Endothelial cell of umbilical vein (primary cell): ENCODE measurements at places on chromosomes 6 and 20. TPM values are rescaled to one million over a fixed set of nuclear protein-coding genes. Genes with fewer than 3 reads are reported as not detected.

Gene AGER
- total RNA-seq, result 12.0 and 18.5 TPM in 2 replicates

Gene BNIP5
- not detected in 2 replicates for total RNA-seq

Gene LY6G6C
- 0.35 TPM in 1 of 2 replicates, not detected in the other for total RNA-seq

Gene NFATC2
- total RNA-seq, result 12.9 and 13.0 TPM in 2 replicates

Gene PRR18
- not detected in 2 replicates for total RNA-seq

Gene OXT
- total RNA-seq, result not detected in 2 replicates

Gene SLC17A1
- total RNA-seq, result not detected in 2 replicates

Gene KCNK5
- not detected in 2 replicates for total RNA-seq

Gene DNMT3B
- 6.8 TPM in 2 replicates for total RNA-seq

Gene ARHGAP40
- 0.12 and 0.20 TPM in 2 replicates for total RNA-seq

Gene OR2B6
- not detected in 2 replicates for total RNA-seq

Gene EMILIN3
- 0.09 TPM in 1 of 2 replicates, not detected in the other for total RNA-seq

- DNase-seq, result no peak
Measured at GRCh38 chr6:1371933-1372332, 17.4 kb upstream of the FOXF2 start.

- DNase-seq, result peak; percentile 54
Measured at GRCh38 chr6:70310063-70310694, 7.3 kb upstream of the COL9A1 start.

GRCh38 chr6:100880149-100880852 lies 828 bp downstream of the ASCC3 start:
- peak; percentile 8 for DNase-seq

DNA sequence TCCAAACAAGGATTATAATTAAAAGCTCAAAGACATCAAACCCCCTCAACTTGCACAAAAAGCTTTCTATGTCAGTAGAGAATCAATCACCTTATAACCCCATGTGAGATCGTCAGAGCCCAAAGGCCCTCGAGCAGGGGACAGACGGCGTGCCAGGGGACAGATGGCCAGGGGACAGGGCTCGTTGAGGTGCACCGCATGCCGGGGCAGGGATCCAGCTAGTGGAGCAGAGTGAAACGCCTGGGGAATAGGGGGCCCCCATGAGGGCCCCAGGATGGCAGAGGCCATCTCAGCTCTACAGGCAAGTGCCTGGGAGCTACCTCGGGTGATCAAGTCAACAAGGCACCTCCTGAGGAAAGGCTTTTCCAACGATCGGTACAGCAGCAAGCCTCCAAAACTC lies 28.6 kb downstream of the DIDO1 start:
- no peak for DNase-seq

DNA sequence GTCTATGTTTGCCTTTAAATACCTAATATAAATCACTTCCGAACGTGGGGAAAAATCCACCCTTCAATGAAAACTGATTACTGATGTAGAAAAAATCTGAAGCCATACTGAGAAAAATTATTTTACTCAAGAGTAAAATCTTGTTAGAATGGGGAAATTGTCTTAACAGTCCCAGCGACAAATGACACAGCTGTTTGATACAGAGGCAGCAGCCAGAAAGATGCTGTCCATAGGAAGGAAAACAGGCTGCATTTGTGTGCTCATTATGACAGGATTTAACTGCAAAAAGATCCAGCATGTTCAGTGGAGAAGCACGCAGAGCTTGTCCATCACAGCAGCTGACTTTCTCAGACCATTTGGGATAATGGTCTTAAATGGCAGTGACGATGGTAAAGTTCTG lies 443.0 kb downstream of the TFAP2B start:
- DNase-seq, result no peak

- peak; percentile 29 for DNase-seq
Measured at GRCh38 chr6:29647927-29648642, 8.8 kb upstream of the MOG start.

- no peak for DNase-seq
Measured at GRCh38 chr6:170137176-170137891, 153.5 kb downstream of the DLL1 start.

DNA sequence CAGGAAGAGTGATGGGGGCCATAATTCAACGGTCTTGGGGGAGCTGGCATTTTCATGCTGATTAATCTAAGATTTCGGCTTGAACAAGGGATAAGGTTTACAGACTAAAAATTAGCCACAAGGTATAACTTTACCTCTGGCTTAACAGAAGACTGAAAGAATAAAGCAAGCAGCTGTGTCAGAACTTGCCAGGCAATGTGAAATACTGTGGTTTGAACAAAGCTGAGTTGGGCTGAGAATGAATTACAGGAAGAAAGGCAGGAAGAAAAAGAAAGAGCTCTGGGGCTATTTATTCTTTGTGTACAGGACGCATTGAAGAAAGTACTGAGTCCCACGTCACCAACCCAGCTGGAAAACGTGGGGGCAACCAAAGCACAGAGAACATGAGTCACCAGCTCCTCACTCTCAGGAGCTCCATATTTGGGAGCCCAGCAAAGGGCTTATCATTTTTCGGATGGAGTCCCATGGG lies 121.5 kb upstream of the NEDD9 start:
- peak; percentile 94 for DNase-seq

GRCh38 chr20:56427797-56428196 lies 15.7 kb downstream of the CASS4 start:
- no peak for DNase-seq

GRCh38 chr6:27441001-27441400 lies 31.9 kb downstream of the ZNF184 start:
- DNase-seq, result no peak

GRCh38 chr20:14069796-14070195 lies 74.5 kb downstream of the MACROD2 start:
- DNase-seq, result no peak

GRCh38 chr6:14665827-14666724 lies 548.5 kb downstream of the CD83 start:
- DNase-seq, result no peak

DNA sequence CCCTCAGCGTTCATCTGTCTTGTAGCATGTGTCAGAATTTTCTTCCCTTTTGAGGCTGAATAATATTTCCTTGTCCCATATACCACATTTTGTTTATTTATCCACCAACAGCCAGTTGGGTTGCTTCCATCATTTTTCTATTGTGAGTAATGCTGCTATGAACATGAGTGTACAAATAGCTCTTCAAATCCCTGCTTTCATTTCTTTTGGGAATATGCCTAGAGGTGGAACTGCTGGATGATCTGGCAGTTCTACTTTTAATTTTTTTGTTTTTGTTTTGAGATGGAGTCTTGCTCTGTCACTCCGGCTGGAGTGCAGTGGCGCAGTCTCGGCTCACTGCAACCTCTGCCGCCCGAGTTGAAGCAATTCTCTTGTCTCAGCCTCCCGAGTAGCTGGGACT lies 64.7 kb downstream of the SASH1 start:
- peak; percentile 97 for DNase-seq

- no peak for DNase-seq
Measured at GRCh38 chr6:17276766-17277165, 4.4 kb upstream of the RBM24 start.

DNA sequence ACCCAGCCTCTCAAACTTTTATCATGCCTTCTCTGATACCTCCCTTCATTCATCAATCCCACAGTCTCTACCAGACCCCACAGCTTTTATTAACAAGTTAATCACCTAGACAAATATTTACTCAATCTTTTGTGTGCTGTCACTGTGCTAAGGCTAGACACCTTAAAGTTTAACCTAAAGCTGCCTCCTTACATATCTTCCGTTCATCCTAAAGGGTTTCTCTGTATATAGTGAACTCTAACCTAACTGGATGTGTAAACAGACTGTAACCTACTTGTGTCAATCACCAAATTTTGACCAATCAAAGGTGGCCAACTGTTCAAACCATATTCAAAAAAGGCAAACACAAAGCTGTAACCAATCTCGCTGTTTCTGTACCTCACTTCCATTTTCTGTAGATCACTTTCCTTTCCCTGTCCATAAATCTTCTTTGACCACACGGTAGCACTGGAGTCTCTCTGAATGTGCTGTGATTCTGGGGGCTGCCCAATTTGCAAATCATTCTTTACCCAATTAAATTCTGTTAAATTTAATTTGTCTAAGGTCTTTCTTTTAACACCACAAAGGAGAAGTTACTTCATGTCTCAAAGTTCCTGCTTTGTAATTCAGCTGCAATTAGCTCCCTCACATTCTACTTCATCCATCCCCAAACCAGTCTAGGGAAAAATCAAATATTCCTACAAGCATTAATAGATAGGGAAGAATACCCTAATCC lies 72.5 kb downstream of the ARHGAP18 start:
- DNase-seq, result no peak

DNA sequence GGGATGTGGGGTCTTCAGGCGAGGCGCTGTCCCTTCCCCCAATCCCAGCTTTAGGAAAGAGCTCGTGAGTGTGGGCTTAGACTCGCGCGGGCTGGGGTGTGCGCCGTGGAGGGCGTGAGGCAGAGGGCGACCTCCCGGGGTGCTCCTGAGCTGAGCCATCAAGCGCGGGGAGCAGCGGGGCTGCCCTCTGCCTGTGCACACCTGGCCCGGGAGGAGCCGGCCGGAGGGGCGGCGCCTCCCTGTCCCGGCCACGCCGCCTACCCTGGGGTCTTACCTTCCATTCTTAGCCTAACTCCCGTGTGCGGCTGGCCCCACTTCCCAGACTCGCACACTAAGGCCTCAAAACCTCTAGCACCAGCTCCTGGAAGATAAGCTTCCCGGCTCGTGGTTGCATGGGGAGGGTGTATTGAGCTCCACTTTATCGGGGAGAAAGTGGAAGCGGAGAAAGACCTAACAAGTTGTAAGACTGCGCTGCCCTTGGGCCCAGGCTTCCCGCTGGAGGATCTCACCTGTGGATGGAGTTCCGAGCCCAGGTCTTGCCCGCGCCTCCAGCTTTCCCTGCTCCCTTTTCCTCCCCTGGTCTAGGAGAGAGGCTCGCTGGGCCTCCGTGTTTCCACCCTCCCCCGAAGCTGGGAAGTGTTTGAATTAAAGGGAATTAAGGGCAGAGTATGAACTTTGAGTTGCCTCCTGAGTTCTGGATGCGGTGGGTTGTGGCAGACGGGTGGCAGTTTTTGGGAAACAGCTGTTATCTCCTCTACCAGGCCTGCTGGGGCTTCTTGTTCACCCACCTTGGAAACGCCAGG lies 1.2 kb downstream of the DNMT3B start:
- DNase-seq, result no peak

- DNase-seq, result no peak
Measured at GRCh38 chr6:161393292-161393691, 119.4 kb upstream of the AGPAT4 start.

GRCh38 chr6:100809346-100809745 lies 71.8 kb downstream of the ASCC3 start:
- DNase-seq, result no peak

- DNase-seq, result no peak
Measured at GRCh38 chr6:153613719-153614455, 425.2 kb upstream of the OPRM1 start.

DNA sequence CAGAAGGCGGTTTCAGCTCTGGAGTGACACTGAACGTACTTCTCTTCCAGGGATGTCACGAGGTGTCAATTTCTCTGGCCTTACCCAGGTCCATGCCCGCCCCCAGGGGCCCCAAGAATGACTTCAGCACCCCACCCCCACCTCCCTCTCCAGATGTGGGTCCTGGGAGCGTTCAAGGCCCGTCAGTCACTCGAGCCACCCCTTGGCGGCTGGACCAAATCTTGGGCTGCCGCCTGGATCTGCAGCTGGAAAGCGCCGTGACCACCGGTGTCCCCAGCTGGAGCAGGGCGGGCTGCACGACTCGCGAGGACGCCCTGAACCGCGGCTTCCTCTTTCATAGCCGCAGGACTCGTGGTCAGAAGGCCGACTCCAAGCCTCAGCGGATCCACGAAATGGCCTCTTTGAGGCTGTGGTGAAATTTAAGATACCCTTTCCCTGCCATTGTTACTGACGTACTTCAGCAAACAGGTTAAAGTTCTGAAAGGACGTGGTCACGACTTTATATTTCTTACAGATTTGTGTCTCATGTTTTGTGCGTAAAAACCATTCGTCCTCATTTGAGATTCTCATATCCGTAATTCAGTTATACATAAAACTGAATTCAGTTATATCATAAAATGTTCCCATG lies 29.3 kb downstream of the TRIM38 start:
- DNase-seq, result no peak

GRCh38 chr20:38059832-38060231 lies 26.3 kb downstream of the RPRD1B start:
- DNase-seq, result no peak

GRCh38 chr20:26243731-26244130 lies 547.1 kb upstream of the ZNF337 start:
- no peak for DNase-seq

- DNase-seq, result no peak
Measured at GRCh38 chr20:4025679-4026078, 10.3 kb upstream of the RNF24 start.

- no peak for DNase-seq
Measured at GRCh38 chr20:42530855-42531448, 658.8 kb downstream of the PTPRT start.
